Adrenal gland (tissue), 19 donors: ENCODE measurements at places on chromosomes 4 and X. TPM values are rescaled to one million over a fixed set of nuclear protein-coding genes. Genes with fewer than 3 reads are reported as not detected.

The ATP10D gene
- 3.8 TPM for polyA plus RNA-seq

The EFNB1 gene
- polyA plus RNA-seq: 40.2 TPM

The ADGRG2 gene
- polyA plus RNA-seq: 0.27 TPM

The RBM47 gene
- polyA plus RNA-seq: 26.0 TPM

The WAS gene
- polyA plus RNA-seq: 18.9 TPM

The IL1RAPL1 gene
- polyA plus RNA-seq: not detected

The FAM47A gene
- not detected for polyA plus RNA-seq
